ENCODE measurements at places on chromosomes 4 and X.

DNA sequence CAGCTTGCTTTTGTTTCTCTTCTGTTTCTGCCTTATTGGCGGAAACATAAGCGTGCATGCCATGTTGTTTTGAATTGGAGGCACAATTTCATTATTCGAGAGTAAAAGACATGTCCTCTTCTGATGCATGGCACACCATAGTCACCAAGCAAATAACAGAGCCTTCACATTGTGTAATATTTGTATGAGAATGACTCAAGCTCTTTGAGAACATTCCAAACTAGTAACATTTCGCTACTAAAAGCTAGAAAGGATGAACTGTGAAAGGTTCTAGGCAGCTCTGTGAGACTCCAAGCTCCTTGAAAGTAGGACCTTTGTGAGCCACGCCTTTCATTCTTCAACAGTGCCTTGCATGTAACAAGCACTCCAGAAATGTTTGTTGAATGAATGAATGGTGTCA is 9.2 kb upstream of the ANXA3 start:
- DNase-seq = no peak

DNA sequence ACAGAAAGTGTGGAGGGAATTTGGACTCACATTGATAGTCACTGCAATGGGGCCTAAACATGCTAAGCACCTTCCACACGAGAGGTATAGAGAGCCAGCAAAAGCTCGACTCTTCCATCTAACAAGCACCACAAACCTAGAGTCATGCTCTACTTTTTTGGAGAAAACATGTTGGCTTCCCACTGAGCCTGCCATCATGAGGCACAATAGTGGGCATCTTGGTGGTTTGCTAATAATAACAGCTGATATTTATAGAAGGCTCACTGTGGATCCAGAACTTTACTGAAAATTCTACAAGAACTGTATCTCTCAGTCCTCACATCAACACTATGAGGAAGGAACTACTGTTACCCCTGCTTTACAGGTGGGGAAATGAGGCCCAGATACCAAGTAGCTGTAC is 26.6 kb downstream of the MAML3 start:
- DNase-seq = no peak

DNA sequence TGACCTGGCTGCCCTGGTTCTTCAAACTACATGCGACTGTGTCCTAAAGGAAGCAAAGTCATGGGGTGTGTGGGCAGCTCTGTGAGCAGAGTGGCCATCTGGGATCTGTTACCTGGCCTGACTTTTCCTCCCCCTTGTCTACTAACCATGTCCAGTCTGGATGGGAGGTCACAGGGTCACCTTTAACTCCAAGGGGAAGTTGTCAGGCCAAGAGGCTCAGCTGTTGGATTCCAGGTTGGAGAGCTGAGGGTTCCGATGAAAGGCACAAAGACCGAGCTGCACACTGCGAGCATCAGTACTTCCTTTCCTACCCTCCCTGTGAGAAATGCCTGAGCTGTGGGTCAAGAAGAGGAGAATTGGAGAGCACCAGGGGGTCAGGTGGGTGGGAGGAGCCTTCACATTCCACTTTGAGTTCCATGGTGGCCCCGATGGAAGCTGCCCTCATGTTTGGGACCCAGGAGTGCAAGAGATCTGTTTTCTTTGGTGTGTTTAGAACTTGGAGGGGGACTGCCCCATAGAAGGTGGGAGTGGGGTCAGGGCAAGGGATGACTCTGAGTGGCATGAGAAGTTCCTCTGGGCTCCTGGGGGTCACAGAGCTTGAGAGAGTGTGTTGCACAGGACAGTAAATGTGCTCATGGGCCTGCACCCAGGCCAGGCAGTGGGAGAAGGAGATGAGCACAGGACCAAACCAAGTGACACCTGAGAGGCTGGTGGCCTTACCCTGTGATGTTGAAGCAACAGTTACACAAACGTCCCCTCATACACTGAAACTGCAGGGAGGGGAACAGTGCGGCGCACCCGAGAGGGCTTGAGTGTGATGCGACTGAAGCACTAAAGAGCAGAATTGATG is 36.2 kb downstream of the RGS12 start:
- no peak for DNase-seq

DNA sequence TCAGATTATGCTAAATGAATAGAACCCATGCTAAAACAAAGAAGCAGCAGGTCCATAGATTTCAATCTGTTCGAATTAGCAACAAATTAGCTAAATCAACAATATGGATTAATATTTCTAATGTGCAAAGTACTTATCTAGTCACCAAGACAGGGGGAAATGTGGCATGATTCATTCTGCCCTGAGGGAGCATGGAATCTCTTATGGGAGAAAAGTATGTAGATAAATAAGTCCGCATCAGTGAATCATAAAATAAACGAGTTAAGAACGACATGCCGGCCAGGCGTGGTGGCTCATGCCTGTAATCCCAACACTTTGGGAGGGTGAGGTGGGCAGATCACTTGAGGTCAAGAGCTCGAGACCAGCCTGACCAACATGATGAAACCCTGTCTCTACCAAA is 102.1 kb downstream of the ANOS1 start:
- no peak for DNase-seq

All from sciatic nerve (tissue), 2 donors.